ENCODE measurements at places on chromosomes 7 and 10.

- no peak for DNase-seq
Observed at GRCh38 chr7:112023282-112023681, 182.9 kb downstream of the DOCK4 start.

DNA sequence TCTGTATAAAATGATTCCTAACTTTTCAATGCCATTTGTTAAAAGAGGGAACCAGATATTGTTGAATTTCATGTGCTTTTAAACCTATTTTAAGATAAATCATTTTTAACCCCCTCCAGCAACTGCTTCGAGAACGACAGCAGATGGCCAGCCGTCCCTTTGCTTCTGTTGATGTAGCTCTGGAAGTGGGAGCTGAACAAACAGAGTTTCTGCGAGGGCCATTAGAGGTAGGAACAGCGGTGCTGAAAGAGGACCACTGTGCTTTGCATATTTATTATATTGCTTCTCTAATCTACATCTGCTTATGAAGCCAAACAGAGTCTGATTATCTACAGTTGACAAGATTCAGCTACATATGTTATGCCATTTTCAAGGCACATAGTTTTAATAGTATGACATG is 545.9 kb downstream of the GFRA1 start:
- no peak for DNase-seq

- no peak for DNase-seq
Observed at GRCh38 chr7:18140943-18141342, 113.3 kb upstream of the PRPS1L1 start.

- DNase-seq: no peak
Observed at GRCh38 chr7:956031-956430, 1.6 kb upstream of the ADAP1 start.

DNA sequence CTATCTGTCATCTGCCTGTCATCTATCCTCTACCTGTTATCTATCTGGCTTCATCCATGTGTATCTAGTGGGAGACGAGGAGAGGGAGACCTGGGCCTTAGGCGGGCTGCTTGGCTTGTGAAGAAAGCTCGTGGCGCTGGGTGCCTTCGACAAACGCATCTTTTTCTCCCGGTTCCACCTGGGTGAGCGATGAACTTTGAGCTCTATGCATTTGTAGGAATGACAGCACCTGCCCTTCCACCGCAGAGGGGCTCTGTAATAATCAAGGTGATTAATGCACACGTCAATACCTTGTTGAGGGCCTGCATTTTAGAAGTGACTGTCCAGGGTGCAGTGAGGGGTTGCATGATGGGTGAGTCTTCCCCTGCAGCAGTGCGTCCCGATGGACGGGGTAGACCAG is 2.6 kb upstream of the VIPR2 start:
- no peak for DNase-seq

DNA sequence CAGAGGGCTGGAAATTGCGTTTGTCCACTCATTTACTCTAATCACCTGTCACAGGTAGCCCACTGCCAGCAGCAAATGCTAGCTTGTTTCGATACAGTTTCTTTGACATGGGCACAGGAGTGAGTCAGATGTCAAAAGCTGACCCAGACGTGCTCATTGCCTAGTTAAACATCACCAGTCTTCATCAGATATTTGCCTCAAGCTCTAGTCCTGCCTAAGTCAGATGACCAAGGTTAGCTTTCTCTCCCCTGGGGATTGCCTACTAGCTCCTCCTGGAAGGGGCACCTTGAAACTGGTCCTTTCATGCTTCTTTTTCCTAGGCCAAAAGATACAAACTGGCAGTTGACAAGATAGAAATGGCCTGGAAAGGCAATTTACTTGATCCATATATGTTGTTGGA is 35.2 kb downstream of the GPAM start:
- DNase-seq: no peak

DNA sequence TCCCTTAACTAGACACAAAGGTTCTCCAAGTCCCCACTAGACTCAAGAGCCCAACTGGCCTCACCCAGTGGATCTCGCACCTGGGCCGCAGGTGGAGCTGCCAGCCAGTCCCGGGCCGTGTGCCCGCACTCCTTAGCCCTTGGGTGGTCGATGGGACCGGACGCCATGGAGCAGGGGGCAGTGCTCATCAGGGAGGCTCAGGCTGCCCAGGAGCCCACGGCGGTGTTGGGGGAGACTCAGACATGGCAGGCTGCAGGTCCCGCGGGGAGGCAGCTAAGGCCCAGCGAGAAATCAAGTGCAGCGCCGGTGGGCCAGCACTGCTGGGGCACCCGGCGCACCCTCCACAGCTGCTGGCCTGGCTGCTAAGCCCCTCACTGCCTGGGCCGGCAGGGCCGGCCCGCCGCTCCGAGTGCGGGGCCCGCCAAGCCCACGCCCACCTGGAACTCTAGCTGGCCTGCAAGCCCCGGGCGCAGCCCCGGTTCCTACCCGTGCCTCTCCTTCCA is 130.5 kb downstream of the RALA start:
- no peak for DNase-seq

- DNase-seq: no peak
Observed at GRCh38 chr10:75971402-75972211, 540.2 kb downstream of the LRMDA start.
